Mesendoderm (in vitro differentiated cells): ENCODE measurements at places on chromosomes 11 and 22.

GRCh38 chr11:83630211-83630610 lies 344.0 kb upstream of the CCDC90B start:
- no peak overlapping the region for H3K27ac ChIP-seq
- no peak for DNase-seq
- H3K4me1 ChIP-seq, result no peaks in the 10 kb centered on the region

- H3K4me3 ChIP-seq, result no peak overlapping the region
- H3K4me1 ChIP-seq, result no peaks in the 10 kb centered on the region
- peaks cover 7% of the 10 kb centered on the region for H3K27me3 ChIP-seq
- no peak overlapping the region for H3K27ac ChIP-seq
- H3K36me3 ChIP-seq, result no peaks in the 10 kb centered on the region
Measured at GRCh38 chr11:128884703-128885338, 6.3 kb upstream of the KCNJ5 start.

GRCh38 chr11:8649361-8649760 lies 33.1 kb downstream of the TRIM66 start:
- H3K36me3 ChIP-seq, result no peaks in the 10 kb centered on the region
- peaks cover 3% of the 10 kb centered on the region for H3K4me1 ChIP-seq
- no peak overlapping the region for H3K27ac ChIP-seq
- no peak overlapping the region for H3K4me3 ChIP-seq
- H3K27me3 ChIP-seq, result no peaks in the 10 kb centered on the region

GRCh38 chr11:36349351-36350136 lies 53.5 kb downstream of the PRR5L start:
- H3K27ac ChIP-seq, result no peak overlapping the region
- no peak overlapping the region for H3K4me3 ChIP-seq
- H3K36me3 ChIP-seq, result no peaks in the 10 kb centered on the region
- DNase-seq, result no peak

GRCh38 chr11:34977089-34977912 lies 60.9 kb downstream of the PDHX start:
- H3K27me3 ChIP-seq, result no peaks in the 10 kb centered on the region
- H3K36me3 ChIP-seq, result no peaks in the 10 kb centered on the region
- H3K4me3 ChIP-seq, result no peak overlapping the region
- DNase-seq, result peak; percentile 85
- no peak overlapping the region for H3K27ac ChIP-seq

DNA sequence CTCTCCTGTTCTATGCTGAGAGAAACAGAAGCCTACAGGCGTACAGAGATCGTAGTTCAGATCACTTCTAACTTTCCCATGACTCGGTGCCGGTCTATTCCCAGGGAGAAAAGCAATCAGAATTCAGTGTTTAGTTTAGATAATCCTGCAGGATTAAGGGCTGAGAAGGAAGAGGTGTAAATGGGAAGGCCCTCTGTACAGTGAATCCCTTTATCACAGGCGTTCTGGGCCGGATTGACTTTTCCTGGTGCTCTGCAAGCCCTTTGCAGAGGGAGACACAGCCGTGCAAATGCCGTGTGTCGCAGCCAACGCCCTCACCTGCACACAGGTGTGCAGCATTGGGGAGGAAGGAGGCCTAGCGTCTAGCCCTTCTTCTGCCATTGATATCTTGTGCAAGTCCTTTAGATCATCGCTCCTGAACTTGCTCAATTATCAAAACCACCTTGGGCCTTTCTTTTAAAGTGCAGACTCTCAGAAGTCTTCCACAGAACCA lies 90.6 kb downstream of the DSCAML1 start:
- H3K4me1 ChIP-seq, result peaks cover 2% of the 10 kb centered on the region
- no peaks in the 10 kb centered on the region for H3K27me3 ChIP-seq
- no peak overlapping the region for H3K4me3 ChIP-seq
- no peak for DNase-seq
- H3K27ac ChIP-seq, result no peak overlapping the region

DNA sequence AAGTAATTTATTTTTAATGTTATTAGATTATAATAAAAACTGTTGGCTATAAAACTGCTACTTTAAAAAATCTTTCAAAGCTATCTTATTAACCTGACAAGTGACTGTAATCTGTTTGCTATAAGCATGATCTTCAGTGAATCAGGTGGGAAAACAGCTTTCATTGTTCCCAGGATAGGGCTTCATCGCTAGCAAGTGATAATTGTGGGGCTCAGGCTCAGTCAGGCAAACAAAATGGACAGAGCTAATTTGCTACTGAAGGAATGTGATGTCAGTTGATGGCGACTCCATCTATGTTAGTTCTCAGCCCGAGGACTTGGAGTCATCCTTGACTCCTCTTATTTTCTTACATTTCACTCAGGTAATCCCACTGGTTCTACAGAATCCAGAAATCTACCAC lies 125.0 kb downstream of the RASSF10 start:
- no peak overlapping the region for H3K27ac ChIP-seq
- no peak overlapping the region for H3K4me3 ChIP-seq
- no peaks in the 10 kb centered on the region for H3K36me3 ChIP-seq
- DNase-seq, result no peak
- H3K27me3 ChIP-seq, result no peaks in the 10 kb centered on the region

DNA sequence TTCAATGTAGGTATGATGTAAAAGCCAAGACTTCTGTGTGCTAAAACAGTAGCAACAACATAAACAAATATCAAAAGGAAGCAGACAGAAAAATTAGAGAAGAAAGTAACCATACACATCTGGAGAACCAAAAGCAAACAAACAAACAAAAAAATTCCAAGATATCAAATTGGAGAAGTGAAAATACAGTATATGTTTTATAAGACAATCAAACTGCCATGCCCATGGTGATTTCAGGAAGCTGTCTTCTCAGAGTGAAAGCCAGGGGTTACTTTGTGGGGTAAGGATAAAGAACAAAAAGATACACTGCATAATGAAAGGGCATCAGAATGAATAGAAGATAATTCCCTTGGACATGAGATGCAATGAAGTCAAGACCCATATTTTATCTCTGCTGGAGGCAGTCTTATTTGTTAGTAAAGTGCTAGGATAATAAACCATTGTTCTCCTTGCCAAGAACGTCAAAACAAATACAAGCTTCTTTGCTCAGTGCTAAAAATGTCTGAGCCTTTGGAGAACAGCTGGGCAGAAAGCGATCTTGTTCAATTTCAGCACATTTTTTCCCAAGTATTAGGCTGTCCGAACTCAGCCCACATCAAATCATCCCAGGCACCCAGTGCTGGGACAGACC lies 38.1 kb upstream of the LDLRAD3 start:
- no peaks in the 10 kb centered on the region for H3K4me1 ChIP-seq
- H3K27me3 ChIP-seq, result no peaks in the 10 kb centered on the region
- H3K4me3 ChIP-seq, result no peak overlapping the region
- DNase-seq, result no peak
- no peaks in the 10 kb centered on the region for H3K36me3 ChIP-seq
